ENCODE measurements at places on chromosomes 5 and 9. TPM values are rescaled to one million over a fixed set of nuclear protein-coding genes. Genes with fewer than 3 reads are reported as not detected.

The ADCY2 gene
- not detected for polyA plus RNA-seq

The PTPRD gene
- polyA plus RNA-seq: not detected

The C5orf52 gene
- polyA plus RNA-seq: not detected

The KIF4B gene
- not detected for polyA plus RNA-seq

The INSYN2B gene
- polyA plus RNA-seq: 0.08 TPM

The BHMT gene
- polyA plus RNA-seq: not detected

The LCN9 gene
- polyA plus RNA-seq: not detected

The ECM2 gene
- not detected for polyA plus RNA-seq

The HAVCR2 gene
- polyA plus RNA-seq: 4.7 TPM

The PLPPR1 gene
- not detected for polyA plus RNA-seq

The CYSRT1 gene
- polyA plus RNA-seq: not detected

The MAMDC4 gene
- polyA plus RNA-seq: 0.22 TPM

The OTP gene
- polyA plus RNA-seq: not detected

The LPAR1 gene
- not detected for polyA plus RNA-seq

The IL13 gene
- not detected for polyA plus RNA-seq

The EIF4EBP3 gene
- polyA plus RNA-seq: 61.7 TPM

The NME5 gene
- polyA plus RNA-seq: not detected

The C5orf46 gene
- not detected for polyA plus RNA-seq

The RFESD gene
- polyA plus RNA-seq: 21.2 TPM

The RASGRF2 gene
- 22.1 TPM for polyA plus RNA-seq

Data from naive thymus-derived CD4-positive, alpha-beta T cell (primary cell).